Kidney (tissue), 22 donors: ENCODE measurements at places on chromosomes 4 and X. TPM values are rescaled to one million over a fixed set of nuclear protein-coding genes. Genes with fewer than 3 reads are reported as not detected.

- no peaks in the 10 kb centered on the region for H3K27me3 ChIP-seq
- no peak for DNase-seq
- H3K4me1 ChIP-seq, result peaks cover 2% of the 10 kb centered on the region
- no peak overlapping the region for H3K4me3 ChIP-seq
Measured at GRCh38 chr4:15689540-15689939, 7.9 kb downstream of the FAM200B start.

The ADD1 gene
- 313 TPM for total RNA-seq

The CD40LG gene
- 0.85 TPM for total RNA-seq

The ARFIP1 gene
- 39.1 TPM for total RNA-seq

The TENT5D gene
- 0.13 TPM for total RNA-seq

The NEIL3 gene
- total RNA-seq, result 0.35 TPM

The ASB5 gene
- total RNA-seq, result 0.25 TPM

DNA sequence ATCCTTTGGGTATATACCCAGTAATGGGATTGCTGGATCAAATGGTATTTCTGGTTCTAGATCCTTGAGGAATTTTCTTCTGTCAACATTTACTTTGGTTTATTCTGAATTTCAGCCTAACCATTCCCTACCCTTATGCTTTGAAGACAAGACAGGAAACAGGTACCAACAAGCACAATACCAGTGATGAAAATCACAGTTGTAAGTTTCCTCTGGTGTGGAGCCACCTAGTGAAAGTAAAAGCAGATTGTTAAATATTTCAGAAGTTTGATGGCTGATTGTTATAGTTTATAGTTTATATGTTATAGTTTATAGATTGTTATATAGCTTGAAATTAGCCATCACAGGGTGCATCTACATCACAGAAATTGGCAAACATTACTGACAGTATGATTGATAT is 104.5 kb upstream of the AGA start:
- no peak for DNase-seq
- H3K4me3 ChIP-seq, result no peak overlapping the region
- H3K4me1 ChIP-seq, result no peaks in the 10 kb centered on the region
- H3K36me3 ChIP-seq, result no peaks in the 10 kb centered on the region

GRCh38 chr4:24794916-24795665 is at the start of gene SOD3:
Gene SOD3 (plus strand): TSS chr4:24795573. CDS start chr4:24799522, 3,949 bp downstream.
- H3K4me1 ChIP-seq, result peaks cover 13% of the 10 kb centered on the region
- peak within 1 kb of the TSS; percentile 52 for H3K4me3 ChIP-seq
- DNase-seq, result peak; percentile 73
- H3K27me3 ChIP-seq, result peaks cover 6% of the 10 kb centered on the region

The CCDC160 gene
- total RNA-seq, result 4.9 TPM

DNA sequence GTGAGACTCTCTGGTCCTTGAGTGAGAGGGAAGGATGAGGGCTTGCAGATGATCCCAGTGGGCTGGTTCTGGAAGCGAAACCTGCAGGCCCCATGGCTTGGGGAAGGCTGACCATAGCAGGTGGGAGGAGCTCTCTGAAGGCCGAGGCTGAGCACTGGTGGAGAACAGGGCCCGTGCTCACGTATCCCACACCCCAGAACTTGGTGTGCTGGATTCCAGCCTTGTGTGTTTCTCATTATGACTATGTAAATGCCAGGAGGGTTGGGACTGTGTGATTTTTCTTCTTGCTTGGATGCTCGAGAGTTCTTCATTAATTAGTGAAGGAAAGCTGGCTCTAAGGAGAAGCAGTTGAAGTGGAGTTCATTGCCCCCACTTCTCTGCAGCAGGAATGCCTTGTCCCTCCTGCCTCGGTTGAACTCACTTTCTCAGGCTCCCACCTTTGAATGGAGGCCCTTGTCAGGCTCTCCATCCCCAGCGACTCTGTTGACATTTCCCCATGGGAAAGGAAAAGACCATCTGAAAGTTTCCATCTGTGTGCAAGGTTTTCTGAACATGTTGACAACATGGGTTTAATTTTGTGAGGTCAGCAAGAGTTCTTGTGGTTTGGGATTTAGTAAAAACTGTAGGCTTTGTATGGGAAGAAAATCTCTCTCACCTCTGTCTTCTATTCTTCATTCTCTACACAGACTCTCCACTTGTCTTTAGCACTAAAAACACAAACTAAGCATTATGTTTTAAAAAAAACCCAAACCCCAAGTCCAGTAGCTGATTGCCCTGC is 57.7 kb downstream of the TBL1X start:
- no peaks in the 10 kb centered on the region for H3K36me3 ChIP-seq
- H3K27ac ChIP-seq, result no peak overlapping the region
- no peaks in the 10 kb centered on the region for H3K27me3 ChIP-seq
- H3K4me3 ChIP-seq, result no peak overlapping the region
- no peaks in the 10 kb centered on the region for H3K4me1 ChIP-seq

The EFHC2 gene
- 6.4 TPM for total RNA-seq

GRCh38 chr4:136706942-136707341 is 825.4 kb downstream of the PCDH18 start:
- DNase-seq, result peak; percentile 4
- H3K27ac ChIP-seq, result no peak overlapping the region
- H3K36me3 ChIP-seq, result no peaks in the 10 kb centered on the region
- H3K4me1 ChIP-seq, result no peaks in the 10 kb centered on the region
- H3K4me3 ChIP-seq, result no peak overlapping the region
- H3K27me3 ChIP-seq, result no peaks in the 10 kb centered on the region

GRCh38 chr4:8319731-8320385 is 50.3 kb downstream of the HTRA3 start:
- H3K27me3 ChIP-seq, result no peaks in the 10 kb centered on the region
- no peaks in the 10 kb centered on the region for H3K36me3 ChIP-seq
- no peak for DNase-seq
- no peak overlapping the region for H3K4me3 ChIP-seq

GRCh38 chrX:88982933-88983332 is 235.9 kb downstream of the CPXCR1 start:
- H3K4me1 ChIP-seq, result no peaks in the 10 kb centered on the region
- H3K27ac ChIP-seq, result no peak overlapping the region
- H3K4me3 ChIP-seq, result no peak overlapping the region
- no peaks in the 10 kb centered on the region for H3K36me3 ChIP-seq
- no peaks in the 10 kb centered on the region for H3K27me3 ChIP-seq

DNA sequence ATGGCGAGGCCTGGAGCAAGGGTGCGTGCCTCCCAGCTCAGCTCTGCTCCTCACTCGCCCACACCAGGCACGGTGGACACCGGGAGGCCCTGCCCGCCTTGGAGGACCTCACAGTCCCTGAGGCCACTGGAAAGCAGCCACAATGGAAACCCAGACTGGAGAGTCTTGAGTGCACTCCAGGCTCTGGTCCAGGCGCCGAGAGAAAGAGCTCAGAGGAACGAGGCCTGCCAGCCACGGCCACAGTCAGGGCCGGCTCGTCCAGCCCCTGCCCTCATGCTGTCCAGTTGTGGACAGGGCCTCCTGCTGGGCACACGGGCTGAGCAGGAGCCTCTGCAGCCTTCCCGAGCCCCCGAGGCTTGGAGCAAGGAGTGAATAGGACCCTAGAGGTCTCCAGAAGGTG is 53.3 kb upstream of the GRPEL1 start:
- H3K27me3 ChIP-seq, result no peaks in the 10 kb centered on the region
- no peak overlapping the region for H3K27ac ChIP-seq
- H3K4me3 ChIP-seq, result no peak overlapping the region

GRCh38 chrX:31471229-31471628 is 399.4 kb upstream of the FTHL17 start:
- H3K4me3 ChIP-seq, result no peak overlapping the region
- H3K27me3 ChIP-seq, result no peaks in the 10 kb centered on the region
- no peak for DNase-seq
- no peaks in the 10 kb centered on the region for H3K36me3 ChIP-seq
- H3K4me1 ChIP-seq, result no peaks in the 10 kb centered on the region

- no peaks in the 10 kb centered on the region for H3K4me1 ChIP-seq
- no peaks in the 10 kb centered on the region for H3K27me3 ChIP-seq
- no peaks in the 10 kb centered on the region for H3K36me3 ChIP-seq
- H3K4me3 ChIP-seq, result no peak overlapping the region
Measured at GRCh38 chr4:129364747-129365452, 268.9 kb downstream of the C4orf33 start.

DNA sequence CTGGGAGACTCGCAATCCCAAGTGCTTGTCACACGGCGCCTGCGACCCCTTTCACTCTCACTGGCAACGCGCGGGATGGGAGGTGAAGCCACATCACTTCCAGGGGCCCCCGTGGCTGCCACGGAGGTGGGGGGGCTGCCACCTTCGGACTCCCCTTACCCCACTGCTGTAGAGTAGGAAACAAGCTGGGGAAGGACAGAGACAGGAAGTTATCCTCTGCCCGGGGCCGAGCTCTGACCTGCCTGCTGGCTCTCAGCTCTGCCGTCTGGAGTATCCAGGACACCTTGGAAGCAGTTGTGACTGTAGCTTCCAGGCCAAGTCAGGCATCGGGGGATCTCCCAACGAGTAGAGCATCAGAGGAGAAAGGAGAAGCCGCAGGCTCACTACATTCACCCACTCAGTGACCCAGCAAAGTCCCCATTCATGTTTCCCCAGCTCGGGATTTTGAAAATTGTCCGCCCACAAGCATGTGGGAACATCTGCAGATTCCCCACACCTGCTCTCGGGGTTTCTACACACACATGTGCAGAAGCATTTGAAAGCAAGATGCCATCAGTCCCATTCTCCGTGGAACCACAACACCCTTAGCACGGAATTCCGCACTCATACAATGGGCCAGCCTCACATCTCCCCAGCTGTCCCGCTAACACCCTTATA is 10.8 kb downstream of the PDZD4 start:
- no peaks in the 10 kb centered on the region for H3K4me1 ChIP-seq
- H3K4me3 ChIP-seq, result peak overlapping the region; percentile 3
- DNase-seq, result no peak
- no peaks in the 10 kb centered on the region for H3K36me3 ChIP-seq
- H3K27me3 ChIP-seq, result no peaks in the 10 kb centered on the region

DNA sequence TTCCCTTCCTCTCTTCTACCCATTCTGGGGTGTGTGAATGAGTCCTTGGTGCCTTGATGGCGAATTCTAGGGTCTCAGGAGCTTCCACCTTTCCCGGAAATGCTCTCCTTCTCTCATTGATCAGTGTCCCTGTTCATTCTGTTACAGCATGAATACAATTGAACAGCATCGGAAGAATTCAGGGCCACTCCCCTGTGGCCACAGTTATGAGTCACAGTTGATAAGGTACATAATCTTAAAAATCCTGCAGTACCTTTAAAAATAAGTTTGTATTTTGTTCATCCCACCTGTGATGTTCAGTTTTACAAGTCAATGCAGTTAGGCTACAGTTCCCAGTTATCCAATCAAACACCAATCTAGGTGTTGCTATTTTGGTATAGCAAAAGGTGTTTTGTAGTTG is 47.3 kb upstream of the FAM9A start:
- H3K36me3 ChIP-seq, result no peaks in the 10 kb centered on the region
- no peaks in the 10 kb centered on the region for H3K27me3 ChIP-seq
- H3K27ac ChIP-seq, result no peak overlapping the region
- H3K4me1 ChIP-seq, result peaks cover 2% of the 10 kb centered on the region

- no peak overlapping the region for H3K4me3 ChIP-seq
- H3K36me3 ChIP-seq, result no peaks in the 10 kb centered on the region
- H3K27me3 ChIP-seq, result no peaks in the 10 kb centered on the region
- H3K4me1 ChIP-seq, result no peaks in the 10 kb centered on the region
- no peak overlapping the region for H3K27ac ChIP-seq
- DNase-seq, result no peak
Measured at GRCh38 chr4:26520728-26521450, 30.6 kb upstream of the CCKAR start.

The GRXCR1 gene
- total RNA-seq, result not detected

DNA sequence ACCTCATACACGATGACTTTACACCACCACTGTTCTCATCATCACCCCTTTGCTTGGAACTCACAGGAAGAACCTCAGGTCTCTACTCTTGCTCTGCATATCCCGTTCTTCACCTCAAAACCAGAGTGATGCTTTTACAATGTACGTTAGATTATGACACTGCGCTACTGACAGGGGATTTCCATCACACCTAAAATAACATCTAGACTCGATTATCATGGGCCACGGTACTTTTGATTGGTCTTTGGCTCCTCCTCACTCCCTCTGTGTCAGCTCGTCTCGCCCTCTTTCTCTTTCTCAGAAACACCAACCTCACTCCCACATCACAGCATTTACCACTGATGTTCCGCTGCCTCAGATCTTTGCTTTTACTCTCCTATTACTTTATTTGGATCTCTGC is 172.4 kb downstream of the TLL1 start:
- no peak for DNase-seq
- H3K36me3 ChIP-seq, result no peaks in the 10 kb centered on the region
- no peaks in the 10 kb centered on the region for H3K27me3 ChIP-seq
- H3K27ac ChIP-seq, result no peak overlapping the region
- H3K4me3 ChIP-seq, result no peak overlapping the region

DNA sequence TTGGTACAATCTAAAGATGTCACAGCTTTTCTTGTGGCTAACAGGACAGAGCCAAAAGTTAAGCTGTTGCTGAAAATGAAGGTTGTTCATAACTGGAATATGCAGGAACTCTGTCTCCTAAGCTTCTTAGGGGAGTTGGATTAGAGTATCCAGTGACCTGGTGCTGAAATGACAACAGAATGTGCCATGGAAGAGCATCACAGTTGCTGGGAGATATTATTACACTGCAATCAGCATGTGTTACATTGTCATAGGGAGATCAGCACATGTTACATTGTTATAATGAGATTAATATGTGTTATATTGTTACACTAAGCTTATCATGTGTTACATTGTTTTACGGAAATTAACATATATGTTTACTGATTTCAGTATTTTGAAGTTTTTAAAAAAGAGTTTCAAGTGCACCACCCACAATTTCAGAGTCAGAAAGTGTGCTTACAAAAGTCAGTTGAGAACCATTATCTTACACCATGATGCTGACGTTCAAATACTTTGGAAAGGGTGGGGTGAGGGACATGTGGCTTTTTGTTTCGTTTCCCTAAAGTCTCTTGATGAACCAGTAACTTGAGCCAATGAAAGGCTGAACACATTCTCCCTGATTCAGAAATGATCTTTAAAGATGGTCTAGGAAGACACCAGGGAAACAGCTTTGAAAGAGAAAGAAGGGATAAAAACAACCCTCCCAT is 113.4 kb downstream of the DRD5 start:
- no peak overlapping the region for H3K27ac ChIP-seq
- no peaks in the 10 kb centered on the region for H3K27me3 ChIP-seq
- no peaks in the 10 kb centered on the region for H3K4me1 ChIP-seq
- DNase-seq, result peak; percentile 32

DNA sequence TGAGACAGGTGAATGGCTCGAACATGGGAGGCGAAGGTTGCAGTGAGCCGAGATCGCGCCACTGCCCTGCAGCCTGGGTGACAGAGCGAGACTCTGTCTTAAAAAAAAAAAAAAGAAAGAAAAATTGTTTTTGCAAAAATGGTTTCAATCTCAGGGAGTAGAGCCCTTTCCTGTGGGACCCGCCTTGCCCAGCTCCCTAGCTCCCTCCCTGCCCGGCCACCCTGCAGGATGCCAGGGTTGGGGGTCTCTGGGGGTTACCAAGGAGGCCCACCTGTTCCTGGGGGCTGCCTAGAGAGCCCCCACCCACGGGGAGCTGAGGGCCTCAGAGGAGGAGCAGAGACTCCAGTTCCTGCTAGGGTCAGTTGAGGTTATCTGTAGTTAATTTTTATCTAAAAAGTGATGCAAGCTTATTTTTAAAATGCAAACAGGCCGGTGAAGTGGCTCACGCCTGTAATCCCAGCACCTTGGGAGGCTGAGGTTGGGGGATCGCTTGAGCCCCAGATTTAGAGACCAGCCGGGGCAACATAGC is 18.7 kb upstream of the PLCXD1 start:
- H3K27ac ChIP-seq, result no peak overlapping the region
- no peak for DNase-seq
- no peaks in the 10 kb centered on the region for H3K4me1 ChIP-seq
- H3K4me3 ChIP-seq, result no peak overlapping the region
- no peaks in the 10 kb centered on the region for H3K27me3 ChIP-seq

GRCh38 chr4:82848706-82849105 is 42.2 kb downstream of the SEC31A start:
- H3K4me3 ChIP-seq, result no peak overlapping the region
- DNase-seq, result no peak
- no peaks in the 10 kb centered on the region for H3K27me3 ChIP-seq
